PC-9 (cell line): ENCODE measurements at places on chromosomes 5 and 9. TPM values are rescaled to one million over a fixed set of nuclear protein-coding genes. Genes with fewer than 3 reads are reported as not detected.

The ANKRD18A gene
- total RNA-seq = 4.2 and 4.9 TPM in 2 replicates

- H3K36me3 ChIP-seq = no peaks in the 10 kb centered on the region
- no peaks in the 10 kb centered on the region for H3K27me3 ChIP-seq
Observed at GRCh38 chr9:72129271-72130156, 19.7 kb upstream of the GDA start.

DNA sequence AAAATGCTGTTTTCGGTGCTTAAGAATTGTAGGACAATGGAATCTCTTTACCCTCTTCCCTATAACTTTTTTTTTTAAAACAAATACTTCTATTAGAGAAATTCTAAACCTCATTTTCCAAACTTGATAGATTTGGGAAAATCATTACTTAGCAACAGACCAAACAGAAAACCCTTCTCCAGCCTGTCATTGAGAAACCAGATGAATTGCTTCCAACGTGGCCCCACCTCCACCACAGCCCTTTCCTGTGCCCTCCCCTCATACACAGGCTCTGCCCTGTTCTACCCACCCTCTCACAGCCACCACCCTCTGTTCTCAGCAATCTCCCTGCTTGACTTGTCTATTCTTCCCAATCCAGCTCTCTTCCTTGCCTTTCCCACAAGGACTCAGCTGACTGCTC lies 221.2 kb downstream of the DMRT2 start:
- no peaks in the 10 kb centered on the region for H3K27me3 ChIP-seq
- H3K36me3 ChIP-seq = no peaks in the 10 kb centered on the region
- H3K4me3 ChIP-seq = no peak overlapping the region
- no peaks in the 10 kb centered on the region for H3K4me1 ChIP-seq
- no peak for DNase-seq

The RECK gene
- total RNA-seq = 2.1 and 2.5 TPM in 2 replicates

- H3K4me3 ChIP-seq = no peak overlapping the region
- H3K27me3 ChIP-seq = no peaks in the 10 kb centered on the region
- H3K4me1 ChIP-seq = peaks cover 16% of the 10 kb centered on the region
- DNase-seq = no peak
- H3K36me3 ChIP-seq = peaks cover 21% of the 10 kb centered on the region
- no peak overlapping the region for H3K27ac ChIP-seq
Observed at GRCh38 chr9:133359399-133360175, 3.2 kb downstream of the SURF2 start.

- H3K36me3 ChIP-seq = no peaks in the 10 kb centered on the region
- no peak overlapping the region for H3K4me3 ChIP-seq
- no peak overlapping the region; the same call in 1 of the 2 replicates for H3K27ac ChIP-seq
- peaks cover 10% of the 10 kb centered on the region for H3K4me1 ChIP-seq
Observed at GRCh38 chr9:76223749-76224340, 170.4 kb downstream of the RFK start.

GRCh38 chr5:7882926-7883325 lies 14.0 kb downstream of the MTRR start:
- no peaks in the 10 kb centered on the region for H3K4me1 ChIP-seq
- no peak overlapping the region for H3K27ac ChIP-seq
- no peak overlapping the region for H3K4me3 ChIP-seq
- no peak for DNase-seq

The SNAPC3 gene
- 11.3 and 13.7 TPM in 2 replicates for total RNA-seq

DNA sequence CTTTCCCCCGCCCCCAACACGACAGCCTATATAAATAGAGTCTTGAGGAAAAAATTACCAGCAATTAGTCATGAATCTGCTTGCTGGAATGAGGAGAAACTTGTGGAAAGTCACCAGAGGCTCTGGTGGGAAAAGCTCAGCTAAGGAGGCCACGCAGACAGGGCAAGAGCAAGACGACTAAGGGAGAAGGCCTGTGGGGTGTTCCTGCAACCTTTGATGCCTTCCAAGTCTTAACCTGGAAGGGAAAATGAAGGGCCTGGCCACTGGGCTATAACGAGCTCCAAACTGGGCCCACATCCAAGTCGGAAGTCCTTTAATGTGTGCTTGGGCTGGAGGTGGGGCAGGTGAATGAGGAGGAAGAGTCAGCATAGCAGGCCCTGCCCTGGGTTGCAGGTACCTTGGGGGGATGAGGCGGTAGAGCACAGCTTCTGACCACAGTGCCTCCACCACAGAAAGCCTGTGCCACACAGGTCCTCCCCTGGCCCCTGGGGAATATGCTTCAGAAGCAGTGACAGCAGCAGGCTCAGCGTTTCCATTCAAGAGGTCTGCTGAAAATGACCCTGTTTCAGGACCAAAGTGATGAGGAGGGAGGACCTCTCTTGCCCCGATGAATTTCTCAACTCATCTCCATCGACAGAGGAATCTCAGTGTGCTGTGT lies 92.8 kb upstream of the LRRTM2 start:
- no peak overlapping the region for H3K4me3 ChIP-seq
- H3K4me1 ChIP-seq = peaks cover 4% of the 10 kb centered on the region; the same call in 1 of the 2 replicates
- no peak overlapping the region for H3K27ac ChIP-seq
- no peaks in the 10 kb centered on the region for H3K27me3 ChIP-seq
- DNase-seq = no peak

The TICAM2 gene
- total RNA-seq = 1.8 and 2.1 TPM in 2 replicates

The NDUFA8 gene
- total RNA-seq = 73.4 and 84.6 TPM in 2 replicates

The IRX4 gene
- not detected in 2 replicates for total RNA-seq

DNA sequence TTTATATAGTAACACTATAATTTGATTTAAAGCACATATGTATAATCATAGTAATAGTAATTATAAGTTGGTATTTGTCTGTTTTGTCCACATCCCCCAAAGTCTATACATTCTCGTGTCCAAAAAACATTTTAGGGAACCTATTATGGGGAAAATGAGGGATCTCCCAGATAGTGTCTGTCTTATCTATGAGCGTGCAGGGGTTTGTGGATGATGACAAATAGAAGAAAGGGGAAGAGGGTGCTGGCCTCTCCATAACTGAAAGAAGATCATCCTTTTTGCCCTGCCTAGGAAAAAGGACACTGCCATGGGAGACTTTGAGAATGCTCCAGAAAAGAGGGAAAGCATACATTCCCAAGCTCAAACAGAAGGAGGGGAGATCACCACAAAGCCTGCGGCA lies 45.3 kb downstream of the C5orf22 start:
- no peak for DNase-seq
- H3K4me3 ChIP-seq = no peak overlapping the region
- H3K27me3 ChIP-seq = peaks cover 63% of the 10 kb centered on the region
- no peaks in the 10 kb centered on the region for H3K4me1 ChIP-seq

The FABP6 gene
- total RNA-seq = 1.7 and 5.7 TPM in 2 replicates

- H3K4me1 ChIP-seq = no peaks in the 10 kb centered on the region
- no peak overlapping the region for H3K4me3 ChIP-seq
- H3K27me3 ChIP-seq = no peaks in the 10 kb centered on the region
- H3K27ac ChIP-seq = no peak overlapping the region
- no peaks in the 10 kb centered on the region for H3K36me3 ChIP-seq
- peak; percentile 81 for DNase-seq
Observed at GRCh38 chr9:100505564-100506159, 32.7 kb downstream of the TMEFF1 start.

DNA sequence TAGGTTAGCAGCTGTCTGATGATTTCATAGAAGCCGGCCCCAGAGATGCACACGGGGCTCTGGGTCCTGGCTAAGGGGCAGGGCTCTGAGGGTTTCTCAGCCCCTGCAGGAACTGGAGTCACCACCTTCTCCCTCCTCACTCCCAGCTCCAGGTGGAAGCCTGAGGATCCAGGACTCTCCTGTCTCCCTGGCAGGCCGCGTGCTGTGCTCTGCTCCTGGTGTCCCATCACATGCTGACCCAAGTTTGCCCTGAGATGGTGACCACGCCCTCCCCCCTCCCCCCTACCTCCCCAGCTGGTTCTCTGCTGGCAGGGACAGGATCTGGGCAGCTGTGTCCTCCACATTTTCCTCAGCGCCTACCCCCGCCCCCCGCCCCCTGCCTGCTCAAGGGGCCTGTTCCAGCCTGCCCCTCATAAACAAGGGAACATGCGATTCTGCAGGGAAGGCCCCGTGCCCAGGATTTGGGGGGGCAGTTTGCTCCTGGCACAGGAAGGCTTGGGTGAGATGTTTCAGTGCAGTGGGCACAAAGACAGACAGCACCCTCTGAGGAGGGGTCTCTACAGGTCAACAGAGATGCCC lies 87.4 kb downstream of the PSD2 start:
- peaks cover 14% of the 10 kb centered on the region for H3K4me1 ChIP-seq
- H3K27me3 ChIP-seq = no peaks in the 10 kb centered on the region
- DNase-seq = no peak
- no peak overlapping the region for H3K4me3 ChIP-seq

DNA sequence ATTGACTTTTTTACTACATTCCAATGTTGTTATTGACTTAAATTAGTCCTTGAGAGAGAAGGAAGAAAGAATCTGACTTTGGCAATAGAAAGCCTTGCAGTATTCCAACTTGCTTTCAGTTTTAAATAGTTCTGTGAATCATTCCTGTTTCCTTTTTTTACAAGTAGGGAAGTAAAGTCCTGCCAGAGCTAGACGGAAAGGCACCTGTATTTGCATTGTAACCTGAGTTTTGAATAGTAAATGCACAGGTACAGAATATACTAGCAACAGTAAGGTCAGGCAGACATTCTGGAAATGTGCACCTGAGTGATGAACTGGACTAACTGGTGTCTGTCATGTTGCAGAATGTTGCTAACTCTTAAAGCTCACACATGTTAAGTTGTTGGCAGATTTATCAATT lies 100.9 kb downstream of the PRKACG start:
- no peak for DNase-seq
- H3K4me1 ChIP-seq = no peaks in the 10 kb centered on the region
- no peak overlapping the region for H3K27ac ChIP-seq
- no peak overlapping the region for H3K4me3 ChIP-seq
